ENCODE measurements at places on chromosomes 12 and 14. TPM values are rescaled to one million over a fixed set of nuclear protein-coding genes. Genes with fewer than 3 reads are reported as not detected.

CCDC59 gene
- 42.2 TPM for total RNA-seq

SERPINA9 gene
- 2.0 TPM for total RNA-seq

KCNK10 gene
- total RNA-seq: 0.25 TPM

AKAP5 gene
- 0.49 TPM for total RNA-seq

- DNase-seq: no peak
These were observed 20.0 kb downstream of the BEGAIN start for GRCh38 chr14:100567009-100567876.

GRCh38 chr12:54932691-54933090 is 51.9 kb downstream of the TESPA1 start:
- DNase-seq: no peak

GRCh38 chr12:123410041-123410412 is 26.1 kb downstream of the KMT5A start:
- DNase-seq: no peak

DNA sequence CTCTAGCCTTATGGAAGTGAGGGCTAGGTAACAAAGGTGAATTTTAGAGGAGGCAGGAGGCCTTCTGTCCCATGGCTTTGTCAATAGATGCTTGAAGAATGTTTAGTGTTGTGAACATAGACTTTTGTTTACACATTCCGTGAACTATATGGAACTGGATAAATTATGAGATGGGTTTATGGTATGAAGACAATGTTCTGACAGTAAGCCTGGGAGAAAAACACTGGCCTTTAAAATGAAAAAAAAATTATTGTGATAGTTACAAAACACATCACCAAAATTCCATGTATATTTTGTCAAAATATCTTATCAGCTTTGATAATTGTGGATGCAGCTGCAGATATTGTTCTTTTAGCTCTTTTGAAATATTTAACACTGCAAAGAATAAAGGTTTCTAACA is 251.5 kb upstream of the DCN start:
- no peak for DNase-seq

GRCh38 chr12:54039417-54040147 is 6.7 kb downstream of the HOXC5 start:
- DNase-seq: no peak

DNA sequence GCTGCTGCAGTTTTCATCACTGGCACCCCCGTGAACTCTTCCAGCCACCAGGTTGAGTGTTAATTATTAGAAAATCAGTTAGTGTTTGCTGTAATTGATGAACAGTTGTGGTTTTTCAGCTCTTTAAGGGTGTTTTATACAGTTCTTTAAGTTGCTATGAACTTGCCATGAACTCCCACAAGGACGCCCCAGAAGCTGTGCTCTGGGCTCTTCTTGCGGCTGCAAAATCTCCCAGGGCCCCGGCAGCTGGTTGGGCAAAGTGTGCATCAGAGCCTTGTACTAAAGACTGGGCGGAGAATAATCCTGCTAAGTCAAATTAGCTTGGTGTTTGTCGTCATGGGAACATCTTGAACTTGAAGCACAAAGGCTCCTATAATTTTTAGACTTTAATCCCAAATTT is 82.2 kb downstream of the EML1 start:
- DNase-seq: no peak

DNA sequence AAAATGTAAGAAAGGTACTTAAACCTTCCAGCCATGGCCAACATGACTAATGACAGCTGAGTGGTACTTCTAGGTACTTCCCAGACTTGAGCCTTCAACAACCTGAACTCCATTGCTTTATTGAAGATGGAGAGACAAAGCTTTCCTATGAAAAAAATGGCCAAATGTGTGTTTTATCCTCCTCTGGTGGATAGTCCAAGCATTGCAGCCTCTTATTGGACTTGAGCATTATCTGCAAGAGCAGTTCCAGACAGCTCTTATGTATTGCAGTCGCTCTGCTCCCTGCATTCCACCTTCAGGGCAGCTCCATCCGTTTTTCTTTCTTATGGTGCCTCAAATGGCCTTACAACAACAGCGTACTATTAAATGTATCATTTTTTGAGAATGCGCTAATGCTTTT is 588.2 kb downstream of the NRXN3 start:
- DNase-seq: no peak

- no peak for DNase-seq
These were observed 20.6 kb downstream of the RDH12 start for GRCh38 chr14:67722293-67722692.
